ENCODE measurements at places on chromosomes 7 and 10.

GRCh38 chr10:9301148-9301547, 1246.7 kb downstream of the GATA3 start:
- no peak for DNase-seq

DNA sequence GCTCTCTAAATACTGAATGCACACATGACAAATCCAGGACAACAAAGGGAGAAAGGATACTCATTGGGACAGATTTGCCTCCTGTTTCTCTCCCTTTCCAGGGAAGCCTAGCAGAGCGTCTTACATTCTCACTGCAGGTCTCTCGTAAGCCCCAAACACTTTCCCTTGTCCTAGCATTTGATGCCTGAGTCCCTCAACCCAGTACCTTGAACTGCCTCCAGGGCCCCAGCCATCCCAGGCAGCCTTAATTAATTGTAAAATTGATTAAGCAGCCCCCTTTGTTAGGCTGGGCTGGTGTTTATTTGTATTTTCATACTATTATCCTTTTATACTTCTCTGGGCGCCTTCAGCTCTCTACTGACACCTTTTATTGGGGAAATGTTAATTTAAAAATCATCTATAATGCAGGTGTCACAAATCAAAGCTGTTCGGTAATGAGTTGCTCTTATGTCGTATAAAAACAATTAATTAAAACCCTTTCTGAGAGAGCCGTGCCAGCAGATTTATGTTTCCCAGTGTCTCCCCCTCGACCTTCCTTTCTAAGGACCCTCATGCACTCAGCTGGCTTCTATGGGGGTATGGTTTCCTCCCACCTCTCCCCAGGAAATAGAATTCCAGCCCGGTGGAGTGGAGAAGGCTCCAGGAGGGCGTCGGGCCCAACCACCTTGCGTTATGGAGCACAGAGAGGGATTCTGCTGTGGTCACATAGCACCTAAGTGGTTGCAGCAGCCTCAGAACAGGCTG, 243.8 kb downstream of the RPS24 start:
- DNase-seq: no peak

GRCh38 chr7:146002431-146003078, 114.0 kb upstream of the CNTNAP2 start:
- DNase-seq: no peak

- no peak for DNase-seq
These were observed 28.5 kb upstream of the SH2B2 start for GRCh38 chr7:102258073-102258748.

DNA sequence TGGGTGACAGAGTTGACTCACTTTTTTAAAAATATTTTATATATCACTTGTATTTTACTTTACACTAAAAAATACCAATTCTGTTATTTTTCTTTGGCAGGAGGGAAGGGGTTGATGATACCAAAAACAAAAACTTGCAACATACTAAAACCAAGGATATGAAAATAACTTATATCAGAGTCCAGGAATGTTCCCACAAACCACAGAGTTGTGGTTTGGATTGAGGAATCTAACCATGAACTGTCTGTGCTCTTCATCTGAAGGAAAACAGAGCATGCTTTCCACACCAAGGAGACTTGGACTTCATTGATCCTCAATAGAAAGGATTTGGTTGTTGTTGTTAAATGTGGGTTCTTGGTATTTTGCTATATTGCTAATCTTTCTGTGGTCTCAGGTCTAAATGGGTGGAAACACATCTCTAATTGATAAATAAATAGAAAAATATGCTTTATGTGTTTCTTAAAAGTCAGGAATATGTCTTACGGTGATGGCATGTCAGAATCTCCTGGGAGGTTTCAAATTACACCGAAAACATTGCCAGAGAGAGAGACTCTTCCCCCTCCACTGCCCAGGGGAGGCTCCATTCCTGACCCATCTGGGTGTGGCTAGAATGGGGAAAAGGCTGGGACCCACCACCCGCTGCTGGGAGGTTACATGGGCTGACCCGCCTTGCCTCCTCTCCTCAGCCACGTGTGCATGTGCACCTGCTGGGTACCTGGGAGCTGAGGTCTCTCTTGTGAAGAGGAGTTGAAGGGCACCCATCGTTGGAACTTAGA, 46.9 kb upstream of the STK17A start:
- no peak for DNase-seq

- DNase-seq: peak; percentile 37
These were observed at the start of gene PODXL for GRCh38 chr7:131556053-131556908. Gene PODXL (minus strand): TSS chr7:131556628. CDS start chr7:131556359, 269 bp downstream.
